ENCODE measurements at places on chromosomes 7 and 10.

DNA sequence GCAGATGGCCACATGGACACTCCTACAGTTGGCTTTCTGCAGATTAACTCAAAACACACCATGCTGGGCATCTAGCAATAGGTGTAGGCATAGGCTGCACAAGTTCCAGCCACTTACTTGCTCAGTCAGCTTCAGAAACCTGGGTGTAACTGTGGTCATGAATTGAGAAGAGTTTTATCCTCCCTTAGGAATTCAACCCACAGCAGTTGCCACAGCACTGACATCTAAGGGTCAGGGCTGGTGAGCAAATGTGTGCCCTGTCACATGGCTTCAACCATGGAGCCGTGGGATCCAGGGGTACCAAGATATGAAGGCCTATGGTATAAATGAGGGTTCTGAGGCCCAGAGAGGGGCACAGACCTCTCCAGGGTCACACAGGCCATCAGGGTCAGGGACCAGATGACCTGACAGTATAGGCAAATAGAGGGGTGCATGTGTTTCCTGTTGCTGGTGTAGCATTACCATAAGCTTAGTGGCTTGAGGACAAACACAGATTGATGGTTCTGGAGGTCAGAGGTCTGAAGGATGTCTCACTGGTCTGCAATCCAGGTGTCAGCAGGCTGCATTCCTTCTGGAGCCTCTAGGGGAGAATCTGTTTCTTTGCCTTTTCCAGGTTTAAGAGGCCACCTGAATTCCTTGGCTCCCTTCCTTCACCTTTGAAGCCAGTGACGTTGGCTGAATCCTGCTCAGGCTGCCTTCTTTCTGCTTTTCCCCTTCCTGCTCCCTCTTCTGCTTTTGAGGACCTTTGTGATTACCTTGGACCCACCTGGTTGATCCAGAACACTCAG is 24.1 kb downstream of the MINDY4 start:
- no peak for DNase-seq

DNA sequence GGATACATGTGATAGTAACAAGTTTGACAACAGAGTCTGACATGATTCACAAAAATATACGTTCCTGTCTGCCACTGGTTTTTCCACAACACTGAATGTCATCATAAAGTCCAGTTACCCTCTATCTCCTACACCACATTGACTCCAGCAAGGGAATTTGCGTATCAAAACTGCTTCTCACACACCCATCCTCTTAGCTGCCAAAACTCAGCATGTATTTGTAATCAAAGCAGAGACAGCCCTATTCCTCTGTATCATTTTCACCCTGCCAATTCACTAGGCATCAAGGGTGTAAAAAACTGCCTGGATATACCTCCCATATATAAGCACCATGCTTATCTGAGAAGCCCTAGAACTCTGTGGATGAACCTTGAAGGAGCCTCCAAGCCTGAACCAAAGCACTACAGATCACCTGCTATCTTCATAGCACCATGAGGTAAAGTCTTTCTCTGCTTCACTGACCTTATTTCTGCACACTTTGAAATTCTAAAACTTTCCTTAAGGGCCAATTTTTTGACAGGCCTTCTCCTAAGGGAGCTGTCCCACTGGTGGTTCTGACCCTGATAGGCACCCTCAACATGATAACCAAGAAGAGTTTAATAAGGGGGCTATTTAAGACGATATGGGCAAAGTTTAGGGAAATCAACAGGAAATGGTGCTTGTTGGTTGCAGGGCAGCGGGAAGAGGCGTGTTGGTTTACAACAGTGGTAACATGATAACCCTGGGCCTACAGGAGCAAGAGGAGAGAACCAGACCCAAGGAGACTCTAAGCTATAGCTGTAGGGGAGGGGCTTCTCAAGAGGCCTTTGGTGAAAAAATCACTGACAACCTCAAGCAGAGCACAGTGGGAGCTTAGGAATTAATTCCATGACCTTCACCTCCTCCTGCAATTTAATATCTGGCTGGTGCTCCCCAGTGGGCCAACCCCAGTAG is at the start of gene IFIT1B:
Gene IFIT1B, plus strand, starts transcription at position 352 of the 933 bp plus-strand sequence. Its CDS starts 80 bp downstream, at position 432.
- DNase-seq, result no peak

GRCh38 chr10:85446827-85447226 is 919.8 kb downstream of the GRID1 start:
- no peak for DNase-seq

DNA sequence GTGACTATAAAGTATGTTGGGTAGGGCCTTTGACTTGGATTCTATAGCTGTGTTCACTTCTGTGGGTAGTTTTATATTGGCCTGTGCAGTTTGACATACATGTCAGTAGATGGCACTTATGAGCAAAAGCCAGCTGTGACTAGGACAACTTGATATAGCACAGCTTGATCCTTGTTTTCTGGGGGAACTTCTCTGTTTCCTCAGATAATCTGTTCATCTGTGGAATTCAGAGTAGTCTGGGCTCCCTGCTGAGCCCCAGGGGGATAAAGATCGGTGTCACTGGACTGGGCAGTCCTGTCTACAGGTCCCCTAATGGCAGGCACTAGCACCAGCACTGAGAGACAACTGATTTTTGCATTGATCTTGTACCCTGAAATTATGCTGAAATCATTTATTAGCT is 25.4 kb downstream of the CYP2C9 start:
- no peak for DNase-seq

DNA sequence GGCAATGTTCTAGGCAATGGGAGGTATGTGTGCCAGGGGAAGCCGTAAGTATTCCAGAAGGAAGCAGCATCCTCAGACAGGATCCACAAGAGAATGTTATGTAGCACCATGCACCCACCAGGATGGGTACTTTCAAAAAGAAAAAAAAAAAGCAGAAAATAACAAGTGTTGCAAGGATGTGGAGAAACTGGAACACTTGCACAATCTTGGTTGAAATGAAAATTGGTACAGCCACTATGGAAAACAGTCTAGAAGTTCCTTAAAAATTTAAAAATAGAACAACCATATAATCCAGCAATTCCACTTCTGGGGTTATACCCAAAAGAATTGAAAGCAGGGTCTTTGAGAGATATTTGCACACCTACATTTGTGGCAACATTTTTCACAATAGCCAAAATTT is 20.2 kb downstream of the C10orf71 start:
- DNase-seq, result no peak

- no peak for DNase-seq
Measured at GRCh38 chr7:111045449-111045848, 45.5 kb upstream of the LRRN3 start.

GRCh38 chr10:5184987-5185775 is at the start of gene AKR1C8:
TSS of gene AKR1C8 (minus strand) at chr10:5185150. CDS start at chr10:5185104, 46 bp downstream.
- no peak for DNase-seq

DNA sequence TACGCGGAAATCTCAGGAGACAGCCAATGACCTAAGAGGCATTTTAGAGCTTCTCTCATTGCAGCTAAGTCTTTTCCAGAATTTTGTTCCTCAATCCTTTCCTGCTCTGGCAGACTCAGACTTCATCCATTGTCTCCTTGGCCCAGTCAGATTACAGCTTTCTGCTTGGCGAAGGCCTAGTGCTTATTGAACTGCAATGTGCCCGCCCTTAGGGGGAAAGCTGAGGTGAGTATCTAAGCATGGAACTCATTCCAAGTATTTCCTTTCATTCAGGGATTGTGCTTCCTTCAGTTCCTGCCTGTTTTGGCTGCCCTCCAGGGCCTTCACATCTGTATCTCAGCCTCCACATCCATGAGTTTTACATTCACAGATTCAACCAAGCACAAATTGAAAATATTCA is 37.5 kb downstream of the PRLHR start:
- no peak for DNase-seq

- DNase-seq, result no peak
Measured at GRCh38 chr7:3140834-3141233, 97.2 kb upstream of the CARD11 start.

- DNase-seq, result no peak
Measured at GRCh38 chr10:95896071-95896850, 11.5 kb upstream of the CC2D2B start.

- DNase-seq, result peak; percentile 14
Measured at GRCh38 chr10:96720422-96721206, at the start of gene PIK3AP1. TSS of gene PIK3AP1 (minus strand) at chr10:96720514. CDS start at chr10:96720394, 120 bp downstream.

DNA sequence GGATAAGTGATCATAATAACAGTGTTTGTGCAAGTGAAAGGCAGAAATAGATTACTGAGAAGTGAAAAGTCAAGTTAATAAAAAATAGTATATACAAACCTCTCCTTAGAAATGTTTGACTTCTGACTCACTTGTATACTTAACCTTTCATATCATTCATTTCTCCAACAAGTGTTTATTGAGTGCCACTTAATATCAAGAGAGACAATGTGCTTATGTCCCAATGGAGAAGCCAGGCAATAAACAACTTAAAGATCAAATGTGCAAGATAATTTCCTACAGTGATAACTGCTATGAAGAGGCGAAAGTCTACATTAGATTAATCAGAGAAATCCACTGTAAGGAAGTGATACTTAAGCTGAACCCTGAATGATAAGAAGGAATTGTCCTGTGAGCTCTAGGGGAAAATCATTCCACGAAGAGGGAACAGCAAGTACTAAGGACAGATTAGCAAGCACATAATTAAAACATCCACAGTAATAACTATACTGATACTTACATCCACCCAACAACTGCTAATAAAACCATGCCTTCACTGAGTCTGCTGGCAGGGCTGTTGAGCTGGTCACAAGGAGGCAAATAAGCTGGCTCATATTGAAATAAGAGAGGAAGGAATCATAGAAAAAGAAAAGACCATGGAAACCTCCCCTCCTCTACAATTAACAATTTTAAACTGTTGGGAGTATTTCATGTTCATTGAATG is 203.5 kb downstream of the CTNNA3 start:
- DNase-seq, result no peak

GRCh38 chr7:127667017-127667670 is 15.2 kb downstream of the SND1 start:
- no peak for DNase-seq

GRCh38 chr7:44914992-44915607 is 29.8 kb upstream of the PURB start:
- DNase-seq, result peak; percentile 68

DNA sequence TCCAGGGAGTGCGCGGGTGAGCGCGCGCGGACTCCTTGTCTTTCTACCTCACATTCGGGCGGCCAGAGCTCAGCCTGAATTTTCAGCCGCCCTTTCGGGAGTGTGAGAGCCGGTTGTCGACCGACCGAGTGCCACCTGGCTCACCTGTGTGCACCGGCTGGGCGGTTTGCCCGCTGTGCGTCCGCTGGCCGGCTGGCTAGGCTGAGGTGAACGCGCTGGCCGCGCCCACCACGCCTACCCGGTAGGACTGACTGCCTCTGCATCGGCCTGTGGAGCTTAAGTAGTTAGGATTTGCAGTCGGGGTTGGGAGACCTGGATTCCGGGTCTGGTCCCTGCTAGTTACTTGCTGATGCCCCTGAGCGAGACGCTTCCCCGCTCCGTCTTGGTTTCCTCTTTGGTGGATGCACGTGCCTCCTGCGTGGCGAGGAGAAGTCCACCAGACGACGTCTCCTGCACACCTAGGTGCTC is 553 bp downstream of the TSPAN15 start:
- DNase-seq, result no peak

DNA sequence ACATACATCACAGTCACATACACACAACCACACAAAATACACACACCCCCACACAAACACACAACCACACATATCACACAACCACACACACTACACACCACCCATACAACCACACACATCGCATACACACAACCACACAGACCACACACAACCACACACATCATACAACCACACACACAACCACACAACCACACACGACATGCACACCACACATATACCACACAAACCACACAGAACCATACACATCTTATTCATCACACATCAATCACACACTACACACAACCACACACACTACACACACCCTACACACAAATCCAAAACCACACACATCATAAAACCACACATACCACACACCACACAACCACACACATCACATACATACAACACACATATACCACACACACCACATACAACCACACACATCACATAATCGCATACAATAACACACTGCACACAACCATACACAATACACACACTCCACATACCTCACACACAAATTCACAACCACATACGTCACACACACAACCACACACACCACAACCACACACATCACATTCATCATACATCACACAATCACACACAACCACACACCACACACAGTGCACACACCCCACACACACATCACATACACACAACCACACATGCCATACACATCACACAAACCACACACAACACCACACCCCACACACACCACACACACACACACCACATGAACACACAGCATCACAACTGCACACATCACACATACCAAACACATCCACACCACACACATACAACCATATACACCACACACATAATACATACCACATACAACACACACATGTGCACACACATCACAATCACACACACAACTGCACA is 30.4 kb downstream of the GPRIN2 start:
- DNase-seq, result no peak

- no peak for DNase-seq
Measured at GRCh38 chr10:129277841-129278240, 189.2 kb upstream of the MGMT start.

DNA sequence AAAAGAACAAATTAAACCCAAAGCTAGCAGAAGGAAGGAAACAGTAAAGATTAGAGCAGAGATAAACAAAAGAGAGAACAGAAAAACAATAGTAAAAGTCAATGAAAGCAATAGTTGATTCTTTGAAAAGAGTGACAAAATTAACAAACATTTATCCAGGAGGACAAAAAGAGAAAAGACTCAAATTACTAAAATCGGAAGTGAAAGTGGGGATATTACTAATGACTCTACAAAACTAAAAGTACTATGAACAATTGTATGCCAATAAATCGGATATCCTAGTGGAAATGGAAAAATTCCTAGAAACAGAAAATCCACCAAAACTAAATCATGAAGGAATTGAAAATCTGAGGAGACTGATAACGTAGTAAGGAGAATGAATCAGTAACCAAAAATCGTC is 96.3 kb downstream of the SNX13 start:
- DNase-seq, result no peak

DNA sequence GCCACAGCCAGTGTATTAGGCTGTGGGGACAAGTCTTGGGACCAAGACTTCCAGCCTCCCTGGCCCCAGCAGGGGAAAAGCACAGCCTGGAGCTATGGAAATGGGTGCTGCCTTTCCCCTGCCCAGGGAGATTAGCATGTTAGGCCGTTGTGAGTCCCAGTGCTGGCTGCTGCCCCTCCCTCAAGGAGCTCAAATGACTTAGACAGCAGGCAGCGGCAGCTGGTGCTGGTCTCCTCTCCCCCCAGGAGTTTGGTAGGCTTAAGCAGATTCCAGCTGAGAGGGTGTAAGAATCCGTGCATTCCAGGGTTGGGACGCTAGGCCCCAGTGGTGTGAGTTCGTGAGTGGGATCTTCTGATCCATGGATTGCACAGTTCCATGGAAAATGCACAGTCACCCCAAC is 301.5 kb upstream of the PHF14 start:
- DNase-seq, result no peak

- DNase-seq, result no peak
Measured at GRCh38 chr10:5976512-5977470, 552 bp downstream of the IL15RA start.

GRCh38 chr7:131540491-131541162 is 15.8 kb downstream of the PODXL start:
- no peak for DNase-seq

All from T-helper 17 cell (primary cell).